HCT116 (cell line): ENCODE measurements at places on chromosomes 11 and 22.

- peak; percentile 73 for DNase-seq
These were observed 97.3 kb upstream of the AKIP1 start for GRCh38 chr11:8813658-8814057.

- DNase-seq, result no peak
These were observed 52.1 kb upstream of the WNT7B start for GRCh38 chr22:46029036-46029435.

GRCh38 chr11:115092516-115092915 is 411.7 kb downstream of the CADM1 start:
- DNase-seq, result no peak

DNA sequence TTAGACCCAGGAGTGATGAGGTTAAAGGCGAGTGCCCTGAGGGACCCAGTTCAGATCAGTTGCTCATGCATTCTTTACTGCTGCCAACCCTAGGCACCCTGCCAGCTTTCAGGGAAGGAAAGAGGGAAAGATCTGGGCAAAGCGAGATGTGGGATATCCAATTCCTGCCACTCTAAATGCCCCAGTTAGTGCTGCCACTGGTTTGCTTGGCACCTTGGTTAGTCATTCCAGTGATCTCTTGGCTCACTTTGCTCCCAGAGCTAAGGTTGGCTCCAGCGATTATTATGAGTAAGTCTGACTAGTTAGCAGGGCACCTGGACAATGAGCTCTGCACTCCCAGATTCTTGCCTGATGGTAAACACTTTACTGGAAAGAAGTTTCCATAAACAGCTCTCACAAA is 85.0 kb downstream of the INSC start:
- no peak for DNase-seq

- DNase-seq, result no peak
These were observed 12.3 kb downstream of the PRR33 start for GRCh38 chr11:1879342-1879940.

- DNase-seq, result no peak
These were observed 3.4 kb downstream of the CDON start for GRCh38 chr11:126059238-126059781.

GRCh38 chr22:22045571-22046335 is 63.2 kb upstream of the TOP3B start:
- no peak for DNase-seq

DNA sequence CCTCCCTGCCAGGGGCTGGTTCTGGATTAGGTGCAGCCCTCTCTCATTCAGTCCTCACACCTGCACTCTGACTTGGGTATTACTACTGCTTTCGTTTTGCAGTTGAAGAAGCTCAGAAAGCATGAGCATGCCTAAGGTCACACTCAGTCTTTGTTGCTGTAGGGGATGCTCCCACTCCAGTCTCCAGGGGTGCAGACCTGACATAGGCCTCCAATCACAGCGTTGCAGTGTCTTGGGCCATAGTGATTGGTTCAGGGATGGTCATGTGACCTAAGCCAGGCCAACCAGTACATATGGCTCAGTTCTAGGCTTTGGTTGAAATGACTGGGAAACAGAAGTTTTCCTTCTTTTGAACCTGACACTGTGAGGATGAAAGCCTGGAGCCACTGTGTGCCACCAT is 61.7 kb downstream of the FBXO7 start:
- no peak for DNase-seq

DNA sequence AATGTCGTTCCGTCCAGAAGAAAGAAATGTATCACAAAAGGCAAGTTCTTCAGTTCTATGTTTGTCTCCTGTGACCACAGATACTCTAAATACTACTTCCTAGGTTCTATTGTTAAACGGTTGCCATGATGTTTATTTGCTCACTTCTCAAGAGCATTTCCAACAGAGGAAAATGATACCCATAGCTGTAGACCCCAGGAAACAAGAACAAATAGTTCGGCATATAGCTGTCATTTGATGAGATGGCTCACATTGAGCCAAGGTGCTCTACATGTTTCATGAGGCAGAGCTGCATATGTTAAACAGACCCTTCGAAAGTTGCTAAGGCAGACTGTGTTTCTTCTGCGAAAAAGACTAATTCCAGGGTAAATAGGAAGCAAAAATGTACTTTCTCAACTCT is 15.4 kb upstream of the ANGPTL5 start:
- no peak for DNase-seq

DNA sequence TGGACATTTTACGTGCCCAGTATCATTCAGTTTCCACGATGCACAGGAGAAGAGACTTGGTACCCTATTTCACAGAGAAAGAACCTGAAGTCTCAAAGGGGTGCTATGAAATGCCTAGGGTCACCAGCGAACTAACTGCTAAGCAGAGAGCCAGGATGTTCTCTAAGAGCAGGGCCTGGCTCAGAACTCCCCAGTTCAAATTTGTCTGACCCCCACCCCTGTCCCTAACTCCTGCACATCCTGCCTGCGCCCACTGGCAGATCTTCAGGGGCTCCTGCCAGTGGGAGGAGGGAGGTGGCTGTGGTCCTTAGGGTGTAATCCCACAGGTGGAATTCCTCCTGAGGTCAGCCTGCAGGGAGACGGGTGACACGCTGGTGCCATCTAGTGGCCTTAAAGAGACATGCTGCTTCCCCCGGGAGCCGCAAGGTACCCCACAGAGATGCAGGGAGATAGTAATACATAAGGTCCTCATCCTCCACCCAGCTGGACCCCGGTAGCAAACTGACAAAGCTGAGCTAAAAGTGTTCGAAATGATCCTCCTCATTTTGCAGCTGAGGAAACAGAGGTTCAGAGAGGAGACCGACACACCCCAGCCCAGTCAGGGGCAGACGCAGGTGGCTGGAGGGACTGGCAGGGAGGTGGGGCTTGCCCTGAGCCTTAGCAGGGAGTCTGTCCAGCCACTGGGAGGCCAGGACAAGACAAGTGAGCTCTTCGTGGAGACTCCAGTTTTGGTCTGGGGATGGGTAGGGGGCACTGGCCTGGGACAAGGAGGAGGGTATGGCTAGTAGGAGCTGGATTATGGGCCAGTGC is 34.1 kb downstream of the MB start:
- peak; percentile 65 for DNase-seq
